ENCODE measurements at places on chromosomes 5 and 9. TPM values are rescaled to one million over a fixed set of nuclear protein-coding genes. Genes with fewer than 3 reads are reported as not detected.
A peak's percentile ranks its signal among the peaks of the same experiment; 100 is the strongest.

GRCh38 chr5:100576217-100576751, 41.1 kb downstream of the FAM174A start:
- DNase-seq: no peak

- DNase-seq: no peak
Observed at GRCh38 chr5:118257066-118257465, 731.3 kb downstream of the DTWD2 start.

- DNase-seq: no peak
Observed at GRCh38 chr5:170290498-170290897, 7.1 kb downstream of the LCP2 start.

GRCh38 chr9:28841775-28842174, 1268.5 kb upstream of the C9orf72 start:
- DNase-seq: no peak

GRCh38 chr5:36365896-36366295, 64.2 kb upstream of the RANBP3L start:
- no peak for DNase-seq

- DNase-seq: no peak
Observed at GRCh38 chr5:53425687-53426511, 54.5 kb upstream of the FST start.

DNA sequence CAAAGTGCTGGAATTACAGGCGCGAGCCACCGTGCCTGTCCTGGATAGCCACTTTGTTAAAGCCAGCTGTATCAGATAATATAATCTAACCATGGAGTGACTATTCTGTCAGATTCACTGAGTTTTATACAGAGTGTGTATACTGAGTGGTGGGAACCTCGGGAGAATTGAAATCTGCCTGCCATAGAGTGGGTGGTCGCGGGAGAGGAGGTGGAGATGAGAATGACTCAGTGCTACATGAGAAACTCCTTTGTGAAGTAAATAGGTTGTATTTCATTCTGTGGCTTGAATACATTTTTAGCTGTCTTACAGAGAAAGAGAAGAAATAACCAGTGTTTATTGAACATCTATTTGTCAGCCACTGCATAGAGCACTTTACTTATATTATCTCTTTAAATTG, 26.4 kb downstream of the ATP6V0E1 start:
- DNase-seq: no peak

DNA sequence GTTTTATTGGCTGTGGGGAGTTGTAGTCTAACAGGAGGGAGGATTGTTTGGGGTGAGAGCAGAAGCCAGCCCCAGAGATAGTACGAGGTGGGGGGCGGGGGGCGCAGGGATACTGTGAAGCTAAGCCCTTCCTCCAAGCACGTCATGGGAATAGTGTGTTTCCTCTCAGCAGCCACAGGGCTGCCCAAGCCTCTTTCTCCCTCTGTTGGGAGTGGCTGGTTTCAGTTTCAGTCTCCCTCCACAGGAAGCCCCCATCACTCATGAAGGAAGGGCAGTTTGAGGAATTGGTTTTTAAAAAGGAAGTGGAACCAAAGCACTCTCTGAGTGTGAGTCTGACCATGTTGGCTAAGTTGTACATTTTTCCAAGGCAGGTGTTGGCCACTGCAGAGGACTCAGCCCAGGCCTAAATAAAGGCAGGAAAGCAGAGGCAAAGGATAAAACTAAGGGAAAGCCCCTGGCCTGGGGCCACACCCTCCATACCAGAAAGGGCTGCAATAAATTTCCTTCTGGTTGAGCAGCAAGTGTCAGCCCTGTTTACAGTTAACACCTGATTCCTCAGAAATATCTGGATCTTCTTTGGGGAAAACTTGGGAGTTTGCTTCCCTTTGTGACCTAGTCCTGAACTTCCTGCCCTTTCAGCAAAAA, 3.2 kb downstream of the RAB24 start:
- DNase-seq: peak; percentile 87

- DNase-seq: no peak
Observed at GRCh38 chr9:33029231-33029786, 4.2 kb downstream of the DNAJA1 start.

TNFSF15 gene
- total RNA-seq: 0.52 TPM
